ENCODE measurements at places on chromosomes 2 and 18.

GRCh38 chr2:70161069-70161534 lies 29.7 kb downstream of the C2orf42 start:
- DNase-seq, result no peak

GRCh38 chr2:176936410-176936809 lies 276.2 kb upstream of the HNRNPA3 start:
- peak; percentile 39 for DNase-seq

DNA sequence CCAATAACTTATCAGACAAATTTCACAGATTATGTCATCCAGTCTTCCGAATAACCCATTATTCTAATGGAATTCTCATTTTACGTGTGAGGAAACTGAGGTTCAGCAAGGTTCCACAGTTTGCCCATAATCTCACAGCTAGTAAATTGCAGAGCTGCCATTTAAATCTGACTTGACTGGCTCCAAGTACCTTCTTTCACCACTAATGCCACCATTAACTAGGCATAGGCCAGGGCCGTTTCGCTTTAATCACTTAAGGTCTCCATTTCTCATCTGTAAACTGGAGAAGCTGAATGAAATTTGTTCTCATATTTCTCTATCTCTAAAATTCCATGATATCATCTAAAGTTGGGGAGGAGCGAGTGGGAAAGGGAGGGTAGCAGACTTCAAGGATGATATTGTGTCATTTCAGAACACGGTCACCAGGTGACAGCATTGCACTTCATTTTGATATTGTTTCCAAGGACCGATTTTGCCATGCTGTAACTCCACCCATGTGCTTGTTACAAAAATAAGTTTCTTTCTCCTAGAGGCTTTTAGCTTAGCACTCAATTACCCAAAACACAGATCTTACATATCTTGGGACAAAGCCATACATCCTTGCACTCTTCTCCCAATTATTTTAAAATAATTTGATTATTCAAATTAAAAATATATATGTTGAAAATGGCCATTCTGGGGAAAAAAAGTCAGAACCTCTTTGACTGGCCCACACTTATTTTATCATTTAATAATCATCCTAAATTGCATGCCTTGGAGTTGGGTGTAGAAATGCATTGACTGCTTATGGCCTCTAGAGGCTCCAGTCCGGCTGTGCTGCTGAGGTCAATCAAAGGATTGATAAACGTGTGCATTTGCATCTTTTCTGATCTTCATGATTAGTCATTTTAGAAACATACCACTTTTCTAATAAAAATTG lies 123.8 kb downstream of the AKAIN1 start:
- DNase-seq, result peak; percentile 63

DNA sequence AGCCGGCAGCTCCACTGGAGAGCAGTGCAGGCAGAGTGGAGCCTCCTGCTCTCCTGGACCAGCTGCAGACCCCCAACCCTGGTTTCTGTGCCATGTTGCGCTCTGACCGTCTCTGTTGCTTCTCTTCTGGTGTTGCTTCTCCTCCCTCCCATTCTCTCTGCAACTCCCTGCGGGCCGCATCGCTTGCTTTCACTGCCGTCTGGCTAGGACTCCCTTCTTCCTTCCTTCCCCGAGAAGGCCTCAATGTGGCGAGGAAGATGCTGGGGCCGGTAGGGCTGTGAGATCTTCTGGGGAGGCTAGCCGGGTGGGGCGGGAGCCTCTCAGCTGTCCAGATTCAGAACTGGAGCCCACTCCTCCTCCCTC lies 6.2 kb downstream of the DNAJB2 start:
- no peak for DNase-seq

GRCh38 chr2:67566958-67567635 lies 170.0 kb downstream of the ETAA1 start:
- no peak for DNase-seq

- DNase-seq, result no peak
These were observed 3.3 kb downstream of the SESTD1 start for GRCh38 chr2:179261151-179261825.

- DNase-seq, result no peak
These were observed 103.7 kb downstream of the HS6ST1 start for GRCh38 chr2:128214866-128215460.

DNA sequence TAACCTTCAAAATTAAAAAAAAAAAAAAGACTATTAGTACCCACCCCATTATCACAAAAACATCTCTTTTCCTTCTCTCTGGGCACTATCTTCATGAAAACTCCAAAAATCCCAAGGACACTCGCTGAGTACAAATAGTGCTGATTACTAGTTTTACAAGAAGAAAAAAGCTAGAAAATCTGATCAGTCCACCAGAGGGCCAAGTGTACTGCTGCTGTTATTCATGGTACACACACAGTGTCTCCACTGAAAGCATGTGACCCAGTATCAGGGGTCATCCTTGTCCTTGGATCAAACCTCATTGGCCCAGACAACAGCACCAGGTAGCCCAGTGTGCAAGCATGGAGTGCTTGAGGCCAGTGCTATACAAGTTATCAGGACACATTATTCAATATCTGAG lies 382.7 kb upstream of the KLHL29 start:
- peak; percentile 12 for DNase-seq

DNA sequence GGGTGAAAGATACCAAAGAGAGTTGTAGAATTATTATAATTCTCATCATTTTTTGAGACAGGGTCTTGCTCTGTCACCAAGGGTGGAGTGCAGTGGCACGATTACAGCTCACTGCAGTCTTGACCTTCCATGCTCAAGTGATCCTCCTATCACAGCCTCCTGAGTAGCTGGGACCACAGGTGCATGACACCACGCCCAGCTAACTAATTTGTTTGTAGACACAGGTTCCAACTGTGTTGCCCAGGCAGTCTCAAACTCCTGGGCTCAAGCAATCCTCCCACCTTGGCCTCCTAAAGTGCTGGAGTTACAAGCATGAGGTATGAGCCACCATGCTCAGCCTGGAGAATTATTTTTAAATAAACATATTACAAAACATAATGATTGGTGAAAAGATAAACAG lies 92.8 kb upstream of the MSH6 start:
- DNase-seq, result no peak

DNA sequence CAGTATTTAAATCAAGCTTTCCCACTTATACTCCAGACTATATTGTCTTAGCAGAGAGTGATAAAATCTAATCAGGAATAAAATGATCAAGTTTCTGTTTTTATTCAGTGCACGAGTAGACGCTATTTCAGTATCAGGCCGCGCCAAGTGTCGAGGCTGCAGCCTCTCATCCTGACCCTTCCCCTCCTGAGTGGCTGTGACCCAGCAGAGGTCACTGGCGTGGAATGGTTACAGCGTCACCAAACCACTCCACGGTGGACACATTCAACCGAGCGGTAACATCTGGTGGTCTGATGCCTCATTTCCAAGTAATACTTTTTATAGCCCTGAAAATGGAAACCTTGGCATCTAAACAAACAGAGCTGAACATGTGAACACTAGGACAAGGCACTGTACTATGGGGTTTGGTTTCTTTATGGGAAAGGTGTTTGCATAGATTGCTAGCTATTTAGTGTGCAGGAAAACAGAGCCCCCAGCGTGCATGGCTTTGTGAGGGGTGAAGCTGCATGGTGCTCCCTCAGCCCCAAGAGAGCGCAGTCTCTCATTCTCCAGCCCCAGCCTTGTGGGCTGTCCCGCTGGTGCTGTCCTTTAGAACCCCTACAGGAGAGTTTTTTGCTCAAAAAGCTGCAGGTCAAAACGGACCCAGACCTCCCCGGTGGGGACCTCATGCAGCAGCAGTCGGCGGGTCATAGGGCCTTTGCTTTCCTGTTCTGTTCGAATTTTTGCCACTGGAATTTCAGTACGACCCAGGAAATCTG lies 28.4 kb downstream of the FAM228A start:
- DNase-seq, result no peak

DNA sequence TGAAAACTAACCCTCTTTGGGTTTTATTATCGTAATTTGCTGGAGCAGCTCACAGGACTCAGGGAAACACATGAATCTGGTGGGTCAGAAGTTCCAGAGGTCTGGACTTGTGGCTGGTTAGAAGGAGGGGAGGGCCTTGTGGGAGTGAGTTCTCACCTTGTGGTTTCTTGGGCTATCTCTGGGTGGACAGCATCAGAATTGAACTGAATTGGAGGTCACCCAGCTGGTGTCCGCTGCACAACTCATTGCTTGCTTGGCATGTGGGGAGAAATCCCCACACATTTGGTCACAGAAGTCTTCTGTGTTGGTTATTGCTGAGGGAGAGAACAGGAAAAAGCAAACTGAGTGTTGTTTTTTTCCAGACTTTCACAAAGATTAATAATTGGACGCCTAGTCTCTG lies 27.5 kb downstream of the ZNF892 start:
- DNase-seq, result no peak

DNA sequence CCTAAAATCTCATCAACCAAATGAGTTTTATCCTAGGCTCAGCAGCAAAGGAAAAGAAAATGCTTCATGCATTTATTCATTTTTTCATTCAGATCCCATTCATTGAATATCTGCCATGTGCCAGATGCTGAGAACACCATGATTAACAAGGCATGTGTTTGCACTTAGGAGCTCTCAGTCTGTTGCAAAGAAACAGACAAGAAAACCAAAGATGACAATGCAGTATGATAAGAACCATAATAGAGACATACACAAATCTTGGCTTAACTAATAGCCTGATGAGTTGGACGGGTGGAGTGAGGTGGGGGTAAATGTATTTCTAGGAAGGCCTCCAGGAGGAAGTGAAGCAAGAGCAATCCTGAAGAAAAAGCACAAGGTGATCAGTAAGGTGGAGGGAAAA lies 177.8 kb upstream of the SCN7A start:
- DNase-seq, result peak; percentile 32

DNA sequence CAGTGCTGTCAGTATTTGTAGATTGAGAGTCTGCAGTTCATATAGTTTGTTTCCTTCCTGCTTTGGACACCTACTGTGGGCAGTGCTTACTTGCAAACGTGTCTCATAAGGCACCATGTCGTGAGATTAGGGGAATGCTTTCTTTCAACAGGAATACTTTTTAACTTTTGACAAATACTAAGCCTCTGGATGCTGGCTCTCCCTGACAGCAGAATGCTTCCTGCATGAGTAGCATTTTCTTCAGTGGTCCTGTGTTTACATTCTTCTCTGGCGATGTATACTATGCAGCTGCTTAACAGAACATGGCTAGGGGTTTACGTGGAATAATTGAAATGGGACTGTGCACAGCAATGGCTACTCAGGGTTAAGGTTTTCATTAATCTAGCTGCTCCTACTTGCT lies 807.5 kb downstream of the MBD2 start:
- DNase-seq, result no peak

GRCh38 chr2:148876595-148877402 lies 1.8 kb downstream of the KIF5C start:
- DNase-seq, result no peak

GRCh38 chr2:144771348-144771747 lies 251.4 kb upstream of the ZEB2 start:
- no peak for DNase-seq

DNA sequence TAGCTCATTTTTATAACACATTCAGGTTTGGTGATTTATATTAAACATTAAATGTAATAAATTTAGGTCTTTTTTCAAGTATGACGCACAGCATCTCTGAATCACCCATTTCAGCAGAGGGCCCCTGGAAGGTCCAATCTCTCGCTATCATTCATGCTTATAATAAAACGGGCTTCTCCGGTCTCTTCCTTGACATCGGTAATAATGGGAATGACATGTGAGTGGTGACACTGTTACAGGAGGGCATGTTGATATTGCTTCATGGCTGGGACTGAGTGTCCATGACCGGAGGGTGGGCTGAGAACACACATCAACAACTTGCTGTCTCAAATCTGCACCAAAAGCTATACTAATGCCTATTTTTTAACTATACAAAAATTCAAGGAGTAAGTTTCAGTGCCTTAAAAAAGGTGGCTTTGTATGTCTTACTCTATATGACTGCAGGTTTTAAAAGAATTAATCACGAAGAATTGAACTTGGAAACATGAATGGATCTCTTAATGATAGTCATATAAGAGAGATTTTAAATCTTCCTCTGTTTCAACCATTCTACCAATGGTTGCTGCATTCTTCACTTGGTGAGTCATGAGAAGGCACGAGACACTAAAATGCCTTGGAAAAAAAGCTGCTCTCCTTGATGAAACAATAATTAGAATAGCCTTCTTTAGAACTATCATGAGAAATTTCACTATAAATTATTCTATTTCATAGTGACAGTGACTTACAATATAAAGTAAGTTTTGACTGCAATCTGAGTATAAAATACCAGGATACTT lies 101.9 kb upstream of the NRP2 start:
- DNase-seq, result no peak

DNA sequence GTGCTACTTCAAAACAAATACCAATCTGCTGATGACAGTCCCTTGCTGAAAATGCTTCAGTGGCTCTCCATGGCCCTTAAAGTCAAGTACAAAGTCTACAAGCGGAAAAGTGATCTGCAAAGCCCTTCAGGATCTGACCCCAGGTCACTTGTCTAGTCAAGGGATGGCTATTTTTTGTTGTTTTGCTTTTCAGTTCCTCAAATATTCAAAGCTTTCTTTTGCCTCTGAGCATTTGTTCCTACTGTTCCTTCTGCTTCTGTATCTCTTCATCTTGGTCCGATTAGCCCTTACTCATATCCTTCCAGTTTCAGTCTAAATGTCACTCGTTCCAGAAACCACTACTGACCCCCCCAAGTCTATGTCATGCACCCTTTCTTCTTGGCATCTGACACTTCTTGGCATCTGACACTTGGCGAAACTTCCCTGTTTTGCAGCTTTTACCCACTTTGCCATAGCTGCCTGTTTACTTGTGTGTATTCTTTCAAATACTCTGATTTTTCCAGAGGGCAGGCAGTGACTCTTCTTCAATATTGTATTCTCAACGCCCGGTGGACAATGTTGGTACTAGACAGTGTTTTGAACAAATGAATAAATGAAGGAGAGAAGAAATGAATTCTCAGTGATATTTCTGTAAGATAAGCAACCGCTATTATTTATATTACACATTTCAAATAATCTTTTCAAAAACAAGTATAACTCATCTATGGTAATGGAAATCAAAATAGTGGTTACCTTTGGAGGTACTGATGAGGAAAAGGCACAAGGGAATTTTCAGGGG lies 175.9 kb upstream of the FN1 start:
- DNase-seq, result no peak

DNA sequence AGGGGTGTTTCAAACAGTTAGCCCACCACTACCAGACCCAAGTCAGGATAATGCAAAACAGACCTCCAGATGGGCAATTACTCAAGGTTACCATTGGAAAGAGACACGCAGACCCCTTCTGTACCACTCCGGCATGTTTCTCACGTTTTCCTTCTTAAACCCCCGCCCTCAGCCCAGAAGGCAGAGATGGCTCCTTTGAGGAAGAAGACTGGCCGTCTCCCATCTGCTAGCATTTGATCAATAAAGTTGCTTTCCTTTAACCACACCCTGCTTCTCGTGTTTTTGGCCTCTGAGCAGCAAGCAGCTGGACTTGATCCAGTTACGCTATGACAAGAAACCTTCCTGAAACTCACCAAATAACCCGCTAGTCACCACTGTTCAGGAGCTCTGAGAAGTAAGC lies 1012.4 kb upstream of the GYPC start:
- no peak for DNase-seq
